Right hindlimb (tissue), 1 donor: ENCODE measurements at places on chromosomes 6 and 20.

GRCh38 chr6:117976030-117976651, 69.1 kb downstream of the SLC35F1 start:
- no peak for DNase-seq

- no peak for DNase-seq
These were observed 61.8 kb upstream of the LAMA2 start for GRCh38 chr6:128821116-128821515.

DNA sequence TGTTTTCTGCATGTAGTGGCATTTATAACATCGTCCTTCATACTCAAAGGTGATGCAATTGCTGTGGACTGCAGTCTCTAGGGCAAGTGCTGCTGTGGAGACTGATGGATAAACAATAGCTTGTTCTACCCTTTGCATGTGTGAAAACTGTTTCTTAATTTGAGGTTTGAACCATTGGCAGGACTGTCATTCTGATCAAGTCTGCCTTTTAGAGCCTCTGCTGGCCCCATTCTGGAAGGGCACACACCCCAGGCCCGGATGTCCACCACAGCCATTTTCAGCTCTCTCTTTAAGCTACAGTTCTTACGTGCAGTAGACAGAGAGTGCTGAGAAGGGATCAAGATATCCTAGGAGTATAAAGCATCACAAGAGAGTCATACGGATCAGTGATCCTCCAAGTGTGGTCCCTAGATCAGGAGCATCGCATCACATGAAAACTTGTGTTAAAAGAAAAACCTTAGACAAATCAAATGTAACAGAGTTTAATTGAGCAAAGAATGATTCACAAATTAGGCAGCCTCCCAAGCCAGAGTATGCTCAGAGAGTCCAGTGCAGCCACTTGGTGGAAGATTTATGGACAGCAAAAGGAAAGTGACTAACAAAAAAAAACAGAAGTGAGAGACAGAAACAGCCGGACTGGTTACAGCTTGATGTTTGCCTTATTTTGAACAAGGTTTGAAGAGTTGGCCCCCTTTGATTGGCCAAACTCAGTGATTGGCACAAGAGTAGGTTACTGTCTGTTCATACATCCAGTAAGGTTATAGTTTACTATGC, 52.0 kb downstream of the FRK start:
- peak; percentile 61 for DNase-seq

GRCh38 chr6:133396984-133397348, 155.8 kb downstream of the EYA4 start:
- DNase-seq = no peak

DNA sequence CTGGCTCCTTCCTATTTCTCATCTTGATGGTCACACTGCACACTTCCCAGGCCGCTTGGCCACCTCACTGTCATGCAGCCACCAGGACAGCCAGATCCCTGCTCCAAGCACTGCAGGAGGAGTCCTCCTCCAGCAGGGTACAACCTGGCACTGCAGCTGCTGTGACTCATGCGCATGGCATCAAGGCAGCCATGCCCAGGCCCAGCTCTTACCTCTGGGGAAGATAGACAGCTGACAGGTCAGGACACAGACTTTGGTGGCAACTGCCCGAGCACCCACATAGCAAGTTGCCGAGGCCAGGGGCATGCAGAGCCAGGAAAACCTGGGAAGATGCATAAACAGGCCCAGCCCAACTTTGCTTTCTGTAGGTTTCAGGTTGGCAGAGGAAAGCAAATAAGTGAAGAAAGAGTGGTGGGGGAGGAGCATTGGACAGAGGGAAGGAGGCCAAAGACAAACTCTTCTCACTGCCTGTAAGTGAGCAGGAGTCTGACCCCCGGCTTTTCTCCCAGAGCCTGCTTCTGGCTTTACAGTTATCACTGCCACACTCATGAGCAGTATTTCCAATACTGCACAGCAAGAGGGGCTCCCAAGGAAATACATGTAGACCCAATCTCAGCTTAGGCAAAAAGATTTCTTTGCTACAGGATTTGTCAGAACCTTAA, 38.8 kb downstream of the SLC22A3 start:
- DNase-seq = no peak

GRCh38 chr20:2455771-2456497, 14.7 kb downstream of the SNRPB start:
- no peak for DNase-seq

GRCh38 chr20:60206259-60206658, 248.0 kb downstream of the CDH26 start:
- DNase-seq = no peak

GRCh38 chr6:150152891-150153876, 10.3 kb downstream of the PPP1R14C start:
- DNase-seq = no peak

- no peak for DNase-seq
These were observed 79.0 kb upstream of the RGS17 start for GRCh38 chr6:153210083-153210482.

GRCh38 chr6:151166180-151166579, 73.6 kb upstream of the AKAP12 start:
- DNase-seq = no peak

GRCh38 chr6:38599261-38599660, 40.5 kb downstream of the BTBD9 start:
- no peak for DNase-seq

GRCh38 chr6:41546475-41546865, 289 bp downstream of the FOXP4 start:
- DNase-seq = no peak

DNA sequence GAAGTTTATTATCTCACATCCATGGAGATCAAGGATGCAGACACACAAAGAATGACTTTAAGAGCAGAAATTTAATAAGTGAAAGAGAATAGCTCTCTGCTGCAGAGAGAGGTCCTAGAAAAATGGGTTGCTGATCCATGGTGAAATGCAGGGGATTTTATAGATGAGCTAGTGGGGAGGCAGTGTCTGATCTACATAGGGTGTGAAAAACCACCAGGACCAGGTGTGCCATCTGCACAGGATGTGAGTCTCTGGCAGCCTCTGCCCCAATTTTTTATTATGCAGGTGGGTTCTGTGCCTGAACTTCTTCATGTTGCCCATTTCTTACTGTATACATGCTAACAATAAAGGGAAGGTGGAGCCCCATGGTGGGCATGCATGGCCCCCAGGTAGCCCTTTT, 19.9 kb upstream of the NANP start:
- DNase-seq = no peak

DNA sequence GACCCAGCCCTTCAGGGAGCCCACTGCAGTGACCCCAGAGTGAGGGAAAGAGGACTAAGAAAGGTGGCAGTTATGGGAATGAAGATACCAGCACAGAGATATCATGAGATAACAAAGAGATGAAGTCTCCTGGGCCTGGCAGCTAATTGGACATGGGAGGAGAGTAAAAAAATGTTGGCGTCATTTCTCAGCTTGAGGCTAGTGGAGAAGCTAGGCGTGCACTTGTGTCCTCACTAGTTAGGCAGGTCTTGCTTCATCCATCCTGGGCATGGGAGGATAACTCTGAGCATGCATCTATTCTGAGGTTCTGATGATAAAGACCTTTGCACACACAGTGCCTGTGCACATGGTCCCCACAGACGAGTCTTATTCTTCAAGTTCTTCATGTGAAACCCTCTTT, 4.1 kb upstream of the GFOD1 start:
- no peak for DNase-seq

GRCh38 chr6:147858421-147858820, 349.9 kb downstream of the SAMD5 start:
- DNase-seq = no peak

DNA sequence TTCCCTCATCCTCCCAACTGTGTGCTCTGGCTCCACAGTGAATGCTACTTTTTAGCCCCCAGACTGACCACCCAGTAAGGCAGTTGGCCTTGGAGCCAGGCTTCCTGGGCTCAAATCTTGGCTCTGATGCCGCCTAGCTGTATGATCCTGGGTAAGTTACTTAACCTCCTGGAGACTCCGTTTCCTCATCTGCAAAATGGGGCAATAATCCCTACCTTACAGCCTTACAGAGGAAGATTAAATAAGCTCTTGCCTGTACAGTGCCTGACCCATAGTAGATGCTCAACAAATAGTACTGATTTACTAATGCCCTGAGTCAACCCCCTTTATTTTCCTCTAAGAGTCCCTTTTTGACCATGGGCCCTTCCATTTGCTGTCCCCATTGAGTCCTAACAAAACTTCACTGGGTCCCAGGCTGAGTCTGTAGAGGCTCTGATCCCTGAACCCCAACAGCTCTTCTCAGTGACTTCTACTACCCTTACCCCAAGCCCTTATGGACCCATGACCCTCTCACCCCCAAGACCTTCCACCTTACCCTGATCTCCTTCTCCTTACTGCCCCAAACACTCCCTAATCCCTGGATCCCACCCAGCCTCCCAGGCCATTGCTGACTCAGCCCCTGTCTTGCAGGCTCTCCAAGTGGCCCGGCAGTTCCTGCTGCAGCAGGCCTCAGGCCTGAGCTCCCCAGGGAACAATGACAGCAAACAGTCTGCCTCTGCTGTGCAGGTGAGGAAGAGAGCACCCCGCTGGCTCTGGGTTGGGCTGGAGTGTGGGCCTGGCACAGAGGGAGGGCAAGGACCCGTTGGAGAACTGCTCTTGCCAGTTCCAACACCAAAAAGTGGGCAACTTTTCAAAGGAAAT, 31.4 kb downstream of the FOXP4 start:
- DNase-seq = no peak

DNA sequence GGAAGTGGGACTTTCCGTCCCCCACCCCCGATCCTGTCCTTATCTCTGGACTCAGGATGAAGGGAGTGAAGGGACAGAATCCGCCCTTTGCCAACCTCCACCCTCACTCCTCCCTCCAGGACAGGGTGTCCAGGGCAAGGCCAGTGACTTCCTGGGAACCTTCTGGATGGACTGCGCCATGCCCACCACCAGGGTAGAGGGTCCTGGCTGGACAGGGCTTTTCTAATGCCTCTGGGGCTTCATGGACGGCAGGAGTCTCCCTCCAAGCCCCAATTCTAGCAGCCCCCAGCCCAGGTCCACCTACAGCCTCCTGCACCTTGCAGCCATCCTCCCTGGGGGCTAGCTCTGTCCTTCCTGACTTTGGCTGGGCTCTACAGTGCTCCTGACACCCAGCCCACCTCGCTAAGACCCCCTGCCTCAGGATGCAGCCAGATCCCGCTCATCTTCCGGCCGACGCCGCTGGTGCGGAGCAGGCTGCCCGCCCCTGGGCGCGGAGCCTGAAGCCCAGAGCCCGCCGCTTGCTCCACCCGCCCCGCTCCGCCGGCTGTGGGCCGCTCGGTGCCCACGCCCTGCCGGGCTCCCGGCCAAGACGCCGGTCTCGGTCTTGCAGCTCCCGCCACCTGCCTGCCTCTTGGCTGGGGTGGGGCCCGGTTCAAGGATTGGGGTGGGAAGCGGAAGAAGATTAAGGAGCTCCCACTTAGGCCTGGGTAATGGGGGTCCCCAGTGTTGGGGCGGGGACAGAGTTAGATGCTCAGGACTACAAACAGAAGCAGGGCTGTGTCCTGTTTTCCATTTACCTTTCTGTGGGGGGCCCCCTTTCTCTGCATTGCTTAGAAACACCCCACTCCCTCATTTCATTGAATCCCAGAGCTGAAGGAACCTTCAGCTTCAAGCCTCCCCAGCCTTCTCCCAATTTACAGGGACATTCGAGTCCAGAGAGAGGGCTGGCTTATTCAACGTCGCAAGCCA, 72.8 kb downstream of the MDGA1 start:
- DNase-seq = peak; percentile 72

- no peak for DNase-seq
These were observed 42.5 kb downstream of the MBOAT1 start for GRCh38 chr6:20169786-20170185.

DNA sequence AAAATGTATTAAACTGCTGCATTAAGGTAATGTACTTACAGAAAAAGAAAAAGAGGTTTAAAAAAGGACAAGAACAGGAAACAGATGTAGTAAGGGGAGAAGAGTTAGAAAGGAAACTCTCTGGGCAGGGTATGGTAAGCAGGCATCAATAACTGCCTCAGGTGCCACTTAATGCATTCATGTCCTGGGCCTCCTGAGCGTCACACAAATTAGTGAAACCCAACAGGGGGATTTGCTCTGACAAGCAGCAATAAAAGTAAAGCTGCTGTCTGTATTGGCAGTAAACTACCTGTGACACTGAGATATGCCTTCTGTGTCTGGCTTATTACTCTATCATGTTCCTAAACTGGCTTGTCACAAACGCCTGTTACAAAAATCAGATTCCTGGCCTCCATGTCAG, 1.5 kb upstream of the EFHC1 start:
- DNase-seq = no peak

GRCh38 chr6:40444811-40445210, 142.4 kb downstream of the LRFN2 start:
- no peak for DNase-seq

- peak; percentile 40 for DNase-seq
These were observed 5.0 kb upstream of the GABRR1 start for GRCh38 chr6:89221971-89222711.

DNA sequence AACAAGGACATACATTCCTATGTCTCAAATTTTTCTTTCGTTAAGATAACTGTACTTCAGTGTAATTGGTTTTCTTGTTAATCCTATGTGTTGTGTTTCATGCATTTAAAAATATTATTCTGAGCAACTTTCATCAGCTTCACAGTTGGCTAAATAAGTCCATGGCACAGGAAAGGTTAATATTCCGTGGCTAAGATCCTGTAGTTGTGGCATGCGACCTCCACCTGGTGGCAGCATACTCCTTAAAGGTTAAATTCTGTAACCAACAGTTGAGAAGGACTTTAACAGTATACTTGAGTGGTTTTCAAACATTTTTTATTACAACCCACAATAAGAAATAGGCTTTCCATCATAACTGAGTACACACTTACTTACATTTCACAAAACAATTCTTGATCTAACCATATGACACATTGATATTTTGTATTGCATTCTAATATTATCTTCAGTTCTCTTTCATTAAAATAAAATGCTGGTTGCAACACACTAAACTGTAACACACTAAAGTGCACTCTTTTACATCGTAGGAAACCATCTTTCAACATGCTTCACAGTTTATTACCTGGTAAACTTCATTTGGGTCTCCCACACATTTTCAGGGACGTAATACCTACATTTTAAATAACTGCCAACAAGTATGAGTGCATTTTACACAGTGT, 118.3 kb downstream of the SLX4IP start:
- peak; percentile 72 for DNase-seq
